ENCODE measurements at places on chromosomes 6 and 20.
A peak's percentile ranks its signal among the peaks of the same experiment; 100 is the strongest.

- no peak for DNase-seq
Observed at GRCh38 chr6:27825025-27825793, 87.0 kb downstream of the OR2B2 start.

GRCh38 chr6:130810307-130811030 lies 16.7 kb upstream of the SMLR1 start:
- no peak for DNase-seq

- peak; percentile 26 for DNase-seq
Observed at GRCh38 chr6:159169557-159170332, 545 bp downstream of the FNDC1 start.

DNA sequence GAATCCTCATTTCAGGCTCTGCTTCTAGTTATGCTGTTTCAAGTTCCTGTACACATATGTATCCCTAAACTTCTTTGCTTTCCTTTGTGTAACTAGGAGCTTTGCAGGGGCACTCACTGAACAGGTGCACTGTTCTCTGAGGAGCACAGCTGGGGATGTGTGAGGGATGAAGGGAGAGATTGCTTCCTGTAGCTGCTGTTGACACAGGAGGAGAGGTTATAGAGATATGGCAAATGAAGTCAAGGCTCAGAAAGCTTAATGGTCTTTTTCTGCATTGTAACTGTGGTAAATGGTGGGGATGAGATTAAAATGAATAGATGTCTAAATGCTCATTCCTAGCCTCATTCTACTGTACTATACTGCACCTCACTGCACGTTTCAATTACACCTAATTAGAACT lies 454.3 kb downstream of the BTBD3 start:
- no peak for DNase-seq

GRCh38 chr20:63861981-63862901 lies 943 bp downstream of the ABHD16B start:
- DNase-seq = no peak

DNA sequence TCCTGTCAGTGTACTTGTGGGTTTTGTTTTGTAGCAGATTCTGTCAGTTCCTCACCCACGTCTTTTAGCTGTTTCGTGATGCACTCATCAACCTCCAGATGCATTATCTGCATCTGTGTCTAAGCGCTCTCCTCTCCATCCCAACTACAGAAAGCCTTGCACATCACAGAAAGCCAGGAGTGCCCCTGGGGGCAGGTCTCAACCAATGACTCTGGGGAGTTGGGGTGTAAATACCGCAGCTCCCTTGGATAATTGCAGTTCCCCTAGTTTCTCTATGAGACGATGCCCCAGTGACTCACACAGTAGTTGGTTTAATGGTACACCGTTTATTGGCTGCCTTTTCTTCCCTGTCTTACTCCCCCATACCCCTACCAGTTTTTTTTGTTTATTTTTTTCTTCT lies 158.1 kb downstream of the SOX4 start:
- no peak for DNase-seq

- DNase-seq = no peak
Observed at GRCh38 chr20:61734733-61735502, 330.8 kb downstream of the TAF4 start.

DNA sequence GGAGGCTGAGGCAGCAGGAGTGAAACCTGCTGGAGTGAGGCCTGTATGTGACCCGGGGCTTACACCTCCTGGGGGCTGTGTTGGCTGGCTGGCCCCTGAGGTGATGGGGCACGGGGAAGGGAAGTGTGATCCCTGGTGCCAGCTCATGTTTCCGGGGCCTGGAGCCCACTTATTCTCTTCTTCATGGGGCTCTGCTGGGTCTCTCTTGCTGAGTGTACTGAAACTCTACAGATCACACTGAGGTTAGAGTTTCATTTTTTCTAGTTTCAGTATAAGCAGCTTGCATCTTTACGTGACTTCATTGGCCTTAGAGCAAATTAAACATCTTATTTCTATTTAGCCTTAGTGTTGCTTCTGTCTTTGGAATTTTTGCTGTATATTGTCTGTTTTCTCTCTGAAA lies 96.2 kb downstream of the ANKS1A start:
- peak; percentile 38 for DNase-seq

All from GM10248 (cell line).